Activated T-helper 17 cell treated with anti-CD3 and anti-CD28 coated beads, Interleukin-2, amount 50 U/mL, for 72 hours (primary cell): ENCODE measurements at places on chromosomes 12 and 14. TPM values are rescaled to one million over a fixed set of nuclear protein-coding genes. Genes with fewer than 3 reads are reported as not detected.

GRCh38 chr14:95185767-95186392 is 28.6 kb upstream of the DICER1 start:
- H3K36me3 ChIP-seq: no peaks in the 10 kb centered on the region
- no peak overlapping the region for H3K27ac ChIP-seq
- no peak overlapping the region for H3K4me3 ChIP-seq

DNA sequence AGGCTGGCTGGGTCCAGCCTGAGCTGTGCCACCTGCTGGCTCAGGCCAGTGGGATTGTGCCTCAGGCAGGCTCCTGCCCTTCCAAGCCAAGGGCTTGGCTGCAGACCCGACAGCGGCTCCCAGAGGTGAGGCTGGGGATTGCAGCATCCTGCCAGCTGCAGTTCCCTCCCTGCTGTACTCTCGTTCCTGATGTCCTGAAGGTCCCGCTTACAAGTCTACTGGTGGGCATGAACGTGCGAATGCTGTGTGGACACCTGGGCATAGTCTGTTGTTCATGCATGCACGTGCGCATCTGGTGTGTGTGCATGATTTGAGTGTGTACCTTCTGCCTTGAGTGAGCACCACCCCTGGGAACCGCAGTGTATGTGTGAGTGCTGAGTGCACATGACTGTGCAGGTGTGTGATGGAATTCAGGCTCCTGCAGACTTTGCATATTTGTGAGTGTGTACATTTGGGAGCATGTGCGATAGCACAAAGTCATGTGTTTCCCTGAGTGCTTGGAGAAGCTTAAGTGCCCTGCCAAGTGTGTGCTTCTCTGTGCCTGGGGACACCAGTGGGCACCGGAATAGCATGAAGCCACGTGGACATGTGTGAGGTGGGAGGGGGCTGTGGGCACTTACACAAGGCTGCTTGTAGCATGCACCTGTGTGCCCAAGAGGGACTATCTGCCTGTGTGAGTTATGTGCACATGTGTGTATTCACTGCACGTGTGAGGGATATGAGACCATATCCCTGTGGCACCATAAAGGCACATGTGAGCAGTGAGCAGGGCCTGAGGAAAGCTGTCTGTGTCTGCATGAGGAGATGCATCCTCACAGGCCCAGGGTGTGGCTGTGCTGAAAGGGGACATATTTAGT is 19.3 kb upstream of the KRT7 start:
- H3K27me3 ChIP-seq: peaks cover 14% of the 10 kb centered on the region
- H3K27ac ChIP-seq: no peak overlapping the region
- no peaks in the 10 kb centered on the region for H3K36me3 ChIP-seq

DNA sequence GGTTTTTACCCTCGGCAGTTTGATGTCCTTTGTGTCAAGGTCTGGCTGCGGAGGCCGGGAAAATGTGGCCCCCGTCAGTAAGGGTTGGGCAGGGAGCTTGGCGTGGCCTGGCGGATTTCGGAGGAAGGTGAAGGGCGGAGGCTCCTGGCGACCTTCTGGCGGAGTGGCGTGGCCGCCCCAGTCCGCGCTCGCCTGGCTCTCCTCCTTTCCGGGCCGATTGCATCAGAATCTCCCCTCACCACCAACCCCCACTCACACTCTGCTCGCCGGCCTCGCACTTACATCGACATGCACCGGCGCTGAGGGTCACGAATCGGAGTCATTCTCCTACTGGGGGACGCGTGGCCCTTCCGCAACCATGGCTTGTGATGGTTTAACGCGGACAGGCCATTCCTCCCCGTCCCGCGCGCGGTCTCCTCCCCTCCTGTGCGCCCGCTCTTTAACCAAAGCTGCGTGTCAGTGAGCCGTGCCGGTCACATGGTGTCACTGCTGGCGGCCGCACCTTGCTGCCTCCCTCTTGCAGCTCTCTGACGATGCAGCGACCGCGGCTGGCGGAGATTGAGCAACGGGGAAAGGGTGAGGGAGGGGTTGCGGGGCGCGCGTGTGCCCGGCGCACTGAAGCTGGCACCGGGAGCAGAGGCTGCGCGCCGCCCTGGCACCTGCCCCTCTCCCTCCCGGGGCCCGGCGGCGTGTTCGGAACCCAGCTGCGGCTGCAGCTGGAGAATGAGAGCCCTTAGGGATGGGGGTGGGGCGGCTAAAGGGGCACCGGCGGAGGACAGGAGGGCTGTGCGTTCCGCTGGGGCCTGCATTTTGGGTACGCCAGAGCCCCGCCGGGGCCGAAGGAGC is at the start of gene SLC38A1:
Gene SLC38A1 (minus strand): TSS at position 461 of the 846 bp plus-strand sequence. CDS start 29,243 bp downstream, outside the sequence.
- peak; percentile 72 for ATAC-seq
- no peak within 1 kb of the TSS for H3K27ac ChIP-seq
- peaks cover 6% of the 10 kb centered on the region for H3K36me3 ChIP-seq
- peaks cover 23% of the 10 kb centered on the region for H3K4me1 ChIP-seq
- no peak within 1 kb of the TSS for H3K4me3 ChIP-seq

DNA sequence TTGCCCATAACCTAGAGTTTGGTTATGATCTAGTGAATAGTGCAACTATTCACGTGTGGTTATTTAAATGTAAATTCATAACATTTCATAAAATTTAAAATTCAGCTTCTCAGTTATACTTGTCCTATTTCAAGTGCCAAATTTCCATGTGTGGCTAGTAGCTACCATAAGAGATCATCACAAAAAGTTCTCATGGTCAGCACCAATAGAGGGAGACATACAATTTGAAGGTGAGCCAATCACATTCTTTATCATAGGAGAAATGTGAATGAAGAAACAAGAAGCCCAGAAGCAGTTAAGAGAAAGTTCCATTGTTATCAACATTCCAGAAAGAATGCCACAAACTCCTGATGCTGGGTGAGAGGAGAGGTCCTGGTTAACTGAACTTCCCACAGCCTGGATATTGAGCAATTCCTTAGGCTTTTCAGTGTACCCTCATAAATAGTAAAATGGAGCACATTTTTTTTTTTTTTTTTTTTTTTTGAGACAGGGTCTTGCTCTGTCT is 892.9 kb upstream of the USP15 start:
- H3K27me3 ChIP-seq: no peaks in the 10 kb centered on the region
- H3K4me3 ChIP-seq: no peak overlapping the region

DNA sequence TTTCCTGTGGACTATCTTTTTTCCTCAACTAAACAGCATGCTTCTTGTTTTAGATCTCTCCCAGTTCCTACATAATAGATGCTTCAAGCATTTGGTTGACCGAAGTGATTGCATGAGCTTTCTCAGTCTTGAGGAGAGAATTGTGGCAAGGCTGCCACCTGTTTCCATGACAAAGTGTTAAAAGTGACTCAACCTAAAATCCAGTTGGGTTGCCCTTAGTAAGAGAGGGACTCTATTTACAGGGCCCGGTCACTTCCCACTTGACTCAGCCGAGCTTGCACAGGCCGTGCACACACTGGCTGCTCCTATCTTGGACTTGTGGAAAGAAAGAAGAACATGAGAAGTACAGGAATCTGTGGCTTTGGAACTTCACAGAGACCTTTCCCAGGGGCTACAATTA is 2.1 kb upstream of the B4GALNT3 start:
- H3K27me3 ChIP-seq: peaks cover 9% of the 10 kb centered on the region
- peak; percentile 62 for ATAC-seq

DNA sequence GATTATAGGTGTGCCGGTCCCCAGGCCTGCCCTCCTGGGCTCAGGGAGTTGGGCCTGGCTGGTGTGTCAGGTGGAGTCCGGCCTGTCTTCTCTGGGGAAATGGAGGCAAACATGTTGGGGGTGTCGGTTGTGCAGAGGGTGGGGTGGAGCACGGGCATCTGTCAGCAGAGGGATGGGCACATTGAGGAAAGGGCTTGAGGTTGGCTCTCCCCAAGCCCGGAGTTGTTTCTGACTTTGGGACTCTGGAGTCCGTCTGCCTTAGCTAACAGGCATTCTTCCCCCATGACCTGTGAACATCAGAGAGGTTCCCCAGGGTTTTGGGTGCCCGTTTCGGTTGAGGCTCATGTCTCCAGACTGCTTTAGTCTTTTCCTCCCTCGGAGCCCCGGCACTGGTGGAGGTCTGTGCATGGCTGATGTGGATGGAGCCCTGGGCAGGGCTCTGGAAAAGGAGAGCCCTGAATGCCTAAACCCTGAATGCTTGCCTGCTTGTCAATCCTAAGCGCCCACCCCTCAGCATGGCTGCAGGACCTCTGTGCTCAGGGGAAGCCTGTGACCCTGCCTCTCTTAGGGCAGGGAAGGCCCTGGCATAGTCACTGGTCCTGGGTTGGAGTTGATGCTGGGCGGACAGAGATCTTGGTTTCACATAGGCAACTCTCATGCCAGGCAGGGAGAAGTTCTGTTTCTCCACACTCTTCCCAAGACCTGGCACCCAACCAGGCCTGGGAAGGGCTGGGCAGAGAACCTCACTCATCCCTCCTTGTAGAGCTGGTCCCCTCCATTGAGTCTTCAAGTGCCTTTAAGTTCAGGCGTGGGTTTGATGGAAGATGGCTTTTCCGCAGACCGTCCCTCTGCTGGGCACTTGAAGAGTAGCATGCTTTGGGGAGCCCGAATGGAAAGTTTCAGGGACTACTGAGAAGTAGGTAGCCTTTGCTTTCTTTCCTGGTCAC is 12.9 kb downstream of the NYNRIN start:
- H3K4me1 ChIP-seq: no peaks in the 10 kb centered on the region
- no peak overlapping the region for H3K27ac ChIP-seq
- no peaks in the 10 kb centered on the region for H3K27me3 ChIP-seq
- H3K4me3 ChIP-seq: no peak overlapping the region
- ATAC-seq: peak; percentile 39

Gene CACNB3
- 5.9 TPM for total RNA-seq

Gene ANKRD33
- total RNA-seq: not detected

Gene ACADS
- 13.2 TPM for total RNA-seq
